ENCODE measurements at places on chromosomes 2 and 18.
A peak's percentile ranks its signal among the peaks of the same experiment; 100 is the strongest.

GRCh38 chr2:102397209-102397608 lies 25.8 kb upstream of the IL18RAP start:
- DNase-seq, result no peak

GRCh38 chr2:160429248-160430000 lies 64.2 kb downstream of the RBMS1 start:
- DNase-seq, result no peak

GRCh38 chr2:229591611-229592010 lies 122.7 kb downstream of the DNER start:
- no peak for DNase-seq

- DNase-seq, result peak; percentile 49
Observed at GRCh38 chr2:219561179-219562048, 9.9 kb downstream of the OBSL1 start.

GRCh38 chr18:13610555-13611141 lies 115.7 kb downstream of the FAM210A start:
- no peak for DNase-seq

GRCh38 chr2:134677856-134678756 lies 40.7 kb downstream of the TMEM163 start:
- DNase-seq, result no peak

- DNase-seq, result peak; percentile 28
Observed at GRCh38 chr18:39841482-39842365, 2113.3 kb upstream of the PIK3C3 start.

GRCh38 chr18:62018759-62019041 lies 125.9 kb upstream of the RNF152 start:
- no peak for DNase-seq

GRCh38 chr2:165114346-165114939 lies 89.4 kb downstream of the SCN3A start:
- peak; percentile 8 for DNase-seq

GRCh38 chr18:12455496-12455895 lies 47.8 kb downstream of the PRELID3A start:
- no peak for DNase-seq

DNA sequence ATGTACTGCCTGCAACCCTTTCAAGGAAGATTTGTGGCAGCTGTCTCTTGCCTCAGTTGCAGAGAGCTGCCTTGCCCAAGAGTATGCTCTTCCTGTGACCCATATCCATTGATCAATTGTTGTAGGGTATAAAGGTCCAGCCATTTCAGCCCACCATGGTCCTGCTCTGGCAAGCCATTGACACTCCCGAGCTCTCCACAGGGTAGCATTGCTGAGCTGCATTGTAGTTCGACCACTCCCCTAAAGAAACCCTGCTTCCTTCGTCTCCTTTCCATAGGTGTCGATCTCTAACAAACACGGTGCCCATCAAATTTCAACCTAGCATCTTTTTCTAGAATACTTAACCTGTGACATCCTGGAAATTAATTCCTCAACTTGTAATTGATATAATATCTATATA lies 104.9 kb upstream of the NDUFV2 start:
- DNase-seq, result no peak

DNA sequence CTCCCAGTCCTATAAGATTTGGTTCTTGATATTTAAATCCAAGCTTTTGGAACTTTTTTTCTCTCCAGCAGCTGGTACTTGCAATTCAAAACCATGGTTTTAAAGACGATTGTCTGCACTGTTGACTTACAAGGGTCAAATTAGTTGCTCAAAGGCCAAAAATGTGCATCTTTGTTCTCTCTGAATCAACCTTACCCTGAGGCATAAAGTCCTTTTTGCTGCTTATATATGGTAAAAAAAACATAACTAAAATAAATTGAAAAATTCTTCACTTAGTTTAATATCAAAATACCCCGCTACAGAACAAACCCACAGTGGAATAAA lies 592.7 kb downstream of the XIRP2 start:
- no peak for DNase-seq

GRCh38 chr2:190126798-190127197 lies 64.3 kb upstream of the MSTN start:
- DNase-seq, result no peak

- no peak for DNase-seq
Observed at GRCh38 chr2:235235977-235236767, 257.7 kb upstream of the AGAP1 start.

- DNase-seq, result no peak
Observed at GRCh38 chr2:165795011-165795410, 964 bp upstream of the GALNT3 start.

GRCh38 chr2:98734162-98734561 lies 3.2 kb upstream of the MGAT4A start:
- no peak for DNase-seq

GRCh38 chr18:74731097-74731496 lies 133.4 kb downstream of the ZNF407 start:
- DNase-seq, result no peak

GRCh38 chr2:191352536-191352935 lies 107.3 kb downstream of the MYO1B start:
- no peak for DNase-seq

GRCh38 chr2:120480346-120480902 lies 134.5 kb downstream of the INHBB start:
- no peak for DNase-seq

DNA sequence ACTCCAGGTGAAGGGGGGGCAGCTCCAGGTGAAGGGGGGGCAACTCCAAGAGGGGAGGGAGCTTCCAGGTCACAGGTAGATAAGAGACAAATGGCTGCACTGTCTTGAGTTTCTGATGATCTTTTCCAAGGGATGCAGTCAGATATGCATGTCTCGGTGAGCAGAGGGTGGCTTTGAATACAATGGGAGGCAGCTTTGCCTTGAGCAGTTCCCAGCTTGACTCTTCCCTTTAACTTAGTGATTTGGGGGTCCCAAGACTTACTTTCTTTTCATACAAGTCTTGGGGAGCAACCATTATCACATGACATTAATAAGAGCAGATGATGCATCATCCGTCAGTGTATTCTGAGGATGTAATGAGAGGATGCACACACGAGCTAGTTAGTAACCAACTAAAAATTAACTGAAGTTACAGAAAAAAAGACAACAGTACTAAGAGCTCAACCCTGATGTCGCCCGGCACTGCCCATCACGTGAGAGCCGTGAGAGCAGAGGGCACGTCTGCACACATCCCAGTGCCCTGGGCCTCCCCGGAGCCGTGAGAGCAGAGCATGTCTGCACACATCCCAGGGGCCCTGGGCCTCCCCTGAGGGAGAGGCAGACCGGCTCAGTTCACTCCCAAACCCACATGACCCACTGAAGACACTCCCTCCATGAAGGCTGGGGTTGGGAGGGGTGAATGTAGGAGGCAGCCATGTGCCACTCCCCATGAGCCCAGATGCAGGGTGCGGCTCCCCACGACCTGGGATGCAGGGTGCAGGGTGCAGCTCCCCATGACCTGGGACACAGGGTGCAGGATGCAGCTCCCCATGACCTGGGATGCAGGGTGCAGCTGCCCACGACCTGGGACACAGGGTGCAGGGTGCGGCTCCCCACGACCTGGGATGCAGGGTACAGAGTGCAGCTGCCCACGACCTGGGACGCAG lies 39.4 kb downstream of the PXDN start:
- DNase-seq, result peak; percentile 25

GRCh38 chr2:75233965-75234364 lies 34.6 kb upstream of the TACR1 start:
- no peak for DNase-seq

DNA sequence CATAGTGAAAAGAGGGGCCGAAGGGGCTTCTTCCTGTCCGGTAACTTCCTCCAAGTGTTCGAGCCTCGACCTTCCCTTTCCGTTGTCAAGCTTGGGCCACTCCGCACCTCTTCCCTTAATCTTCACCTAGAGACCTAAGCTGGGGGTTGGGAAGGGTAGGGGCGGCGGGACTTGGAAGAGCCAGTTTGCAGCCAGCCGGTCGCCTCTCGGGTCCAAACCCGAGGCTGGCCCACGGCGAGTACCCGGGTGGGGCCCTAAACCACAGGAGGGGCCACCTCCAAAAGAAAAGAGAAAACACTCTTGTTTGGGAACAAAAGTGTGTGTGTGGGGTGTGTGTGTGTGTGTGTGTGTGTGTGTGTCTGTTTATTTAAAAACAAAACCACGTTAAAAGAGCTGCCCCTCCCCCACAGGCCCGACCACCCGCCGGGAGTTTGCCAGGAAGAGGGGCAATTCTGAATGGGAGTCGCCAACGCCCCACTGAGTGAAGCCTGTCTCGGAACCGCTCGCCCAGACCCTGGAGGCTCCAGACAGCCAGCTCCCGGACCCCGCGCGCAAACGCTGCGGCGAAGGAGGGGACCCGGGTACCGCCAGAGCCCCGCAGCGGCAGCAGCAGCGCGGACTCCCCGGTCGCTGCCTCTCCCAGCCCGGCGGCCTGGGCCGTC lies 488 bp upstream of the RHOB start:
- peak; percentile 34 for DNase-seq

GRCh38 chr2:238569507-238570195 lies 142.9 kb downstream of the ASB1 start:
- DNase-seq, result no peak

DNA sequence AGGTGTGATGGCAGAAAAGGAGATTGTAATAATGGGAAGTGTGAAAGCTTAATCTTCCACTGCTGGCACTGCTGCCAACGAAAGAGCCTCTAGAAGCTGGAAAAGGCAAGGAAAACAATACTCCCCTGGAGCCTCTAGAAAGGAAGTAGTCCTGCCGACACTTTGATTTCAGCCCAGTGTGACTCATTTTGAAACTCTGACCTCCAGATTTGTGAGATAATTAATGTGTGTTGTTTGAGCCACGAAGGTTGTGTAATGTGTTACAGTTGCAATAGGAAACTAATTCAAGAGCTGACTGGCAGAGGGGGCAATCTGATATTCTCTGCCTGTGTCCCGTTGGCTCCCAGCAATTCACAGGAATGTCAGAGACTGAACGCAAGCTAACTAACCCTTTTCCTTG lies 219.2 kb upstream of the UBE2E3 start:
- DNase-seq, result no peak

GRCh38 chr2:127586746-127587295 lies 51.3 kb downstream of the MYO7B start:
- DNase-seq, result no peak

GRCh38 chr2:201208563-201209252 lies 25.8 kb downstream of the CASP10 start:
- no peak for DNase-seq

- DNase-seq, result peak; percentile 11
Observed at GRCh38 chr2:75076088-75076487, 117.6 kb downstream of the POLE4 start.

GRCh38 chr2:119697290-119698020 lies 18.5 kb downstream of the TMEM177 start:
- no peak for DNase-seq

- no peak for DNase-seq
Observed at GRCh38 chr2:152693033-152693432, 24.2 kb downstream of the PRPF40A start.

- no peak for DNase-seq
Observed at GRCh38 chr2:111068435-111069058, 52.2 kb upstream of the BCL2L11 start.
